ENCODE measurements at places on chromosomes 2 and 18.

- no peak for DNase-seq
Observed at GRCh38 chr2:173090276-173090877, 14.7 kb downstream of the MAP3K20 start.

DNA sequence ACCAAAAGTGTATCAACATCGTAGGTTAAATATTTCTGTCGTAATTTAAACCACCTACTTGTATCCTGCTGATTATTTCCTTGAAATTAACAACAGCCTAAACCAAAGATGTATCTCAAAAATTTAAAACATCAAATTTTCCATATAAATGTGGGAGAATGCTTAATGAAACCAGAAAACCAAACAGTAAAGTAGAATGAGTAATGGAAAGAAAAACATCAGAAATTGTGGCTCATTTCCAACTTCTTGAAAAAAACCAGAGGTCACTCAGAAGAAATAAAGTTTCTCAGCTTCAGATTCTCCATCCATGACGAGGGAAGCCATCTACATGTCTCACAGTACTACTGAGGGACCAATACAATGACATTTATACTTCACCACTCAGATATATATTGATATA, 296.5 kb downstream of the NOL4 start:
- no peak for DNase-seq

GRCh38 chr2:30883184-30883583, 75.9 kb upstream of the CAPN13 start:
- no peak for DNase-seq

GRCh38 chr2:14475994-14476393, 156.5 kb upstream of the LRATD1 start:
- DNase-seq = no peak

GRCh38 chr2:240685771-240686371, 3.2 kb upstream of the AQP12B start:
- DNase-seq = peak; percentile 64

- peak; percentile 29 for DNase-seq
Observed at GRCh38 chr2:178484245-178485041, 4.2 kb downstream of the PLEKHA3 start.

DNA sequence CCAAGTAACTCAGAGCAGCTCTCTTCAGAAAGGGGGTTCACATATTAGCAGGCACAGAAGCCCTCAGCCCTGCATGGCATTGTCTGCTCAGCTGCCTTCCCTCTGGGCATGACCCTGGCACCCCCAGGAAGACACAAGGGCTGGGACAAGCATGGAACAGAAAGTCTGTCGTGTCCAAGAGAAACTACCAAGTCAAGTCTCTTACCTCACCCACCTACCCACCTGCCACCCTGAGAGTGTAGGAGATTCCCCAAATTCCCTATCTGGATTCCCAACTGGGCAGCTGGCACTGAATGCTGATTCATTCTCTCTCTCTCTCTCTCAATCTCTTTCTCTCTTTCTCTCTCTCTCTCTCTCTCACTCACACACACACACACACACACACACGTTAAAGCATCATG, 21.6 kb downstream of the SMAD7 start:
- peak; percentile 56 for DNase-seq

- no peak for DNase-seq
Observed at GRCh38 chr18:55861266-55861665, 273.3 kb upstream of the TCF4 start.

- no peak for DNase-seq
Observed at GRCh38 chr18:69071680-69072079, 273.8 kb downstream of the CCDC102B start.

DNA sequence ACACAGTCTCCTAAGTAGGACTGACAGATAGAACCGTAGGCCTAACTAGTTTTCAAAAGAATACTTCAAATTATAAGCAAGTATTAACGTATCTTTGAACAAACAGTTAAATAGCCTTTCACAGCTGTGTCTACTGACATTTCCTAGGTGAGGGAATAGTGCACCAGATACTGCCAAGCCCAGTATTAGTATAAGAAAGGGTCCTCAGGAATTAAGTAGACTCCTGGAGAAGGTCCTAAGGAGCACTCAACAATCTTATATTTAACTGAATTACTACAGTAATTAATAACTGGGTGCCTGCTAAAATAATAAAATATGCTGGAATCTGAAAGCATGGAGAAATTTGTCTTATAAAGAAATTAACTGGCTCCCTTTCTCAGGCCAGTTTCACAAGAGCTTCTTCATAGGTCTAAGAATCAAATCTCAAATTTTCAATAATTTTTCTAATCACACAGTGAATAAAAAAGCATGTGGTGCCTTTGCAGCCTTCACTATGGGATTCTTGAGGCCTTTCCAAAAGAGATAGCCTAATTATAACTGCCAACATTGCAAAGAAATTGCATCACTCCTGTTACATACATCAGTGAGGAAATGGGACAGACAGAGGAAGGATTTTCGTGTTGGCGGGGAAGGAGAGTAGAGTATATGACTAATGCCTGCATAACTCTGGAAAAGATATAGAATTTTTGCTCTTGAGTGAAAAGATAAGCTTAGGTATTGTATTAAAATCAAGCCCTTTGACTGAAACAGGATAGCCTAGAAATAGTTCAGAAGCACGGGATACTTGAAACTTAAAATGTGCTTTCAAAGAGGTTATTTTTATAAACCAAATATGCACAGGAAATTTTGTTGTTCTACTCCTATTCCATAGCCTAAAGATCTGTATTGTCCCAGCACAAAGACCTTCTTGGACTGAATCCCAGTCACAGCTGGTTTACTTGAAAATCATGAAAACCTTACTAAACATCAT, 228.6 kb upstream of the STK17B start:
- DNase-seq = peak; percentile 70

DNA sequence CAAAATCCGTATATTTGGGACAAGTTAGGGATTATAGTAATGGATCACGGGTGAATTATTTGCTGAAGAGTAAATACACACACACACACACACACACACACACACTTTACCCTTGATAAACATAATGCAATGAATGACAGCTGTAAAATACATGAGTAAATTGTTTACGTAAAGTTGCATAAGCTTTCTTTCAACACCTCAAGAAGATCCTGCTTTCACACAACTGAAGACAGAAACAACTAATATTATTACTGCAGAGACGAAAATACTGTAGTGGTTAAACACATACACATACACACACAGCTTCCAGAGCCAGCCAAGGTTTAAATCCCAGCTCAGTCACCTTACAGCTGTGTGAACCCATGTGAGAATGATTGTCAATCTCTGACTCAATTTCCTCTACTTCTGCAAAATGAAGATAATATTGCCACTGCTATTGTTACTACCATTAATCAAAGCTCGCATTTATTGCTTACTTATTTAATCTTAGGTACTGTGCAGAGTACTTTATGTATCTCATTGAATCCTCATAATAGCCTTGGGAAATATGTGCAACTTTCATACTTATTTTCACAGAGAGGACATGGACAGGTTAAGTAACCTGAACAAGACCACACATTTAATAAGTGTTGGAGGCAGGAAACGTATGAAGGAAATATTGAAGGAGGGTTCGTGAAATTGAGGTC, 50.6 kb upstream of the DOK6 start:
- no peak for DNase-seq
